ENCODE measurements at places on chromosomes 5 and 9. TPM values are rescaled to one million over a fixed set of nuclear protein-coding genes. Genes with fewer than 3 reads are reported as not detected.

GRCh38 chr9:115691693-115692092 is 461.9 kb upstream of the PAPPA start:
- no peak for DNase-seq

GRCh38 chr5:80341016-80341775 is 21.4 kb downstream of the SPZ1 start:
- no peak for DNase-seq

The INSL4 gene
- polyA plus RNA-seq, result not detected

- DNase-seq, result no peak
Measured at GRCh38 chr5:125874057-125874456, 549.2 kb upstream of the GRAMD2B start.

- DNase-seq, result no peak
Measured at GRCh38 chr5:57072218-57072892, 101.5 kb upstream of the GPBP1 start.

- DNase-seq, result no peak
Measured at GRCh38 chr5:77935506-77936364, 159.6 kb upstream of the TBCA start.

DNA sequence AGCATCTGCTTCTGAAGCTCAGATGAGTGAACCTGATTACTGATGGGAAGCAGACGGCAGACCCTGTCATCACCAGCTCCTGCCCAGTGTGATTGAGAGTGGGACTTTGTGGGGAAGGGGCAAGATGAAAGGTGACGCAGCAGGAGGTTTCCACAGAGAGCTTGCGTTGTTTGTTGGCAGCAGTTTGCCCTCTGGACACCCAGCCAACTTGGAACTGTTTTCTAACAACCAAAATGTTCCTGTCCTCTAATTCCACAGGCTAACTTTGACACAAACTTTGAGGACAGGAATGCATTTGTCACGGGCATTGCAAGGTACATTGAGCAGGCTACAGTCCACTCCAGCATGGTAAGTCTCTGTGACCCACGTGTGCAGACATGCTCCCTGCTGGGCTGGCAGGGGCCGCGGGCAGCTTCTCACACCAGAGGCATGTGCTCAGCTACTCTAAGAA is 20.9 kb downstream of the CYFIP2 start:
- DNase-seq, result no peak

- DNase-seq, result peak; percentile 38
Measured at GRCh38 chr9:115972843-115973595, 180.6 kb upstream of the PAPPA start.

DNA sequence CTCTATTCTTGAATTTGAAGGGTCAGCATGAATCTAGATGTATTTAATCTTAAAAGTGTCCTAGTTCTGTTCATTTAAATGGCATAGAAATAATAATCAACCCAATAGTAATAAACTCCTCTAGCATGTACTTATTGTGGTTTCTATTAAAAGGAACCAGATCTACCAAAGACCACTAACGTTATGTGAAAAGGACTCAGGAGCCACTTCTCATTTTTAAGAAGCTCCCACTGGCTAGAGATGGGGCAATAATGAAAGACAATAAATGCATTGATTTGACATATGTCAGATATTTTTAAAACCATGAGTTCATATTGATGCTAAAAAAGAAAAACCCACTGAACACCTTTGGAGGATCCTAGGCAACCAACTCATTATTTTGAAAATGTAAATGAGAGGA is 191.9 kb downstream of the ATP10B start:
- DNase-seq, result no peak

- no peak for DNase-seq
Measured at GRCh38 chr9:127506814-127507750, 55.8 kb downstream of the LRSAM1 start.

GRCh38 chr9:95497772-95498171 is 19.0 kb downstream of the PTCH1 start:
- no peak for DNase-seq

- peak; percentile 71 for DNase-seq
Measured at GRCh38 chr9:70340572-70340971, 73.9 kb downstream of the KLF9 start.

DNA sequence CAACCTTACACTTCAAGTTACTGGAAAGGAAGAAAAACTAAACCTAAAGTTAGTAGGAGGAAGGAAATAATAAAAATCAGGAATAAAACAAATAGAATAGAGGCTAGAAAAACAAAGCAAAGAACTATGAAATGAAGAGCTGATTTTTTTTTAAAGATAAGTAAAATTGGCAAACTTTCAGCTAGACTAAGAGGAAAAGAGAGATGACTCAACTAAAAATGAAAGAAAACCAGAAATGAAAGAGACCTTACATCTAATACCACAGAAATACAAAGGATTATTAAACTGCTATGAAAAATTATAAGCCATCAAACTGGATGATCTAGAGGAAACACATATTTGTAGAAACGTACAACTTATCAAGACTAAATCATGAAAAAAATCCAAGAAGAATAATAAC is 60.0 kb downstream of the PRRC1 start:
- no peak for DNase-seq

GRCh38 chr9:24189986-24190385 is 355.7 kb downstream of the IZUMO3 start:
- DNase-seq, result no peak

The PCDHB15 gene
- 6.2 TPM for polyA plus RNA-seq

The COL23A1 gene
- polyA plus RNA-seq, result 1.3 TPM

The LIFR gene
- polyA plus RNA-seq, result 54.5 TPM

- DNase-seq, result no peak
Measured at GRCh38 chr9:126306071-126306647, 20.5 kb upstream of the MVB12B start.

DNA sequence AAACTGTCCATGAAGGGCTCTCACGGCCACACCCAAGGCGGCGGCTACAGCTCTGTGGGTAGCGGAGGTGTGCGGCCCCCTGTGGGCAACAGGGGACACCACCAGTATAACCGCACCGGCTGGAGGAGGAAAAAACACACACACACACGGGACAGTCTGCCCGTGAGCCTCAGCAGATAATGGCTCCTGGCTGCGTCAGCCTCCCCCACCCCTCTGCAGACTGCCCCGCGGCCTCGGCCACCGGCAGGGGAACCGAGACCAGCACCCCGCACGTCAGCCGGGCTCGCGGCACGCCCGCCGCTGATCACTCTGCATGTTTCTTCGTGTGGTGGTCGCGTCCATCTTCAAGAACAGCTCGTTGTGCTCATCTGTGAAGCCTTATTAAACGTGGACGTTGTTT is 41.5 kb downstream of the TENT4A start:
- no peak for DNase-seq

GRCh38 chr9:77892171-77892570 is 139.4 kb downstream of the GNAQ start:
- no peak for DNase-seq

DNA sequence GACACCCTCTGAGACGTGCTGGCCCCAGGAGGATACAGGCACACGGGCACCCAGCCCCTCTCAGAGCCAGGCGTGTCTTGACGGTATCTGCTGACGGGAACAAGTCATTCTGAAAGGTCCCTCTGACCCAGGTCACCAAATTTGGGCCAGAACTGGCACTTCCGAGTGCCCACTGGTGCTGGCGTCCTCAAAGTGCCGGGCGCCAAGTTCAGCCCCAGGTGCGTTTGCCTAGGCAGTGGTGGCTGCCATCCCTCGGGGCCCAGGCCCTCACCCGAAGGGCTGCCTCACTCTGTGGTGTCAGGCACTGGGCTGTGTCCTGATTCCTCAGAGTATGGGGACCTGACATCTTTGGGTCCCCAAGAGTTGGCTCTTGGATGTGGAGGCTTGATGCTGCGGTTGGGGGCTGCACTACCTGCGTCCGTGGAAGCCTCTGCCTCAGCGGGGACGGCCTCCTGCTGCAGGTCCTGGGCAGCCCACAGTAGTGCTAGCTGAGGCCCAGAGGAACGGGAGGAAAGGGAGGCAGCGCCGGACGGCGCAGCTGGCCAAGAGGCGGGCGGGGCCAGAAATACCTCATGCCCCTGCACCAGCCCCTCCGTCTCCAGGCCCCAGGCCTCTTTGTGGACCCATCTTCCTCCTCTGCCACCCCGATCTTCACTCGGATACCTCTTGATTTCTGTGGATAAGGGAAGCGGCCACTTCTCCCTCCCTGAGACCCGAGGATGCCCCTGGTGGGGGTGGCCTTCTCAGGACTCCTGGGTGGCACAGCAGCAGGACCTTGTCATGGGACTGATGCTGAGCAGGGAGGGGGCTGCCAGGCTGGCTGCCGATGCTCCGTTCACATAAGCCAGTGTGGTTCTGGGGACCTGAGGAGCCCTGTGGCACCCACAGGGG is 109.4 kb upstream of the LMX1B start:
- no peak for DNase-seq

DNA sequence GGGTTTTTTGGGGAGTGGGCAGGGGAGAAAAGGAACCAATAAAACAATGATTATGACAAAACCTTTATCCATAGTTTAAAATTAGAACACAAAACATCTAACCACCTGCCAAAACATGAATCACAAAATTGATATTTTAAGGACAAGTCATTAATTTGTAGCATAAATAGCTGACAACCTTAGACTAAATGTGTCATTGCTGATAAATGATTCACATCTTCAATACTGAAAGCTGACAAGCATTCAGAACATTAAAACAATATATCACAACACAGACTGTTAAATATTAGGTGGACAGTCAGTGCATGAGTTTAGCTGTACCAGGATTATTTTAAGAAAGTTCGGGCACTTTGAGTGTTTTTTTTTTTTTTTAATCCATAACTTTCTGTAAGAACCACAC is 71.5 kb downstream of the NR3C1 start:
- no peak for DNase-seq

DNA sequence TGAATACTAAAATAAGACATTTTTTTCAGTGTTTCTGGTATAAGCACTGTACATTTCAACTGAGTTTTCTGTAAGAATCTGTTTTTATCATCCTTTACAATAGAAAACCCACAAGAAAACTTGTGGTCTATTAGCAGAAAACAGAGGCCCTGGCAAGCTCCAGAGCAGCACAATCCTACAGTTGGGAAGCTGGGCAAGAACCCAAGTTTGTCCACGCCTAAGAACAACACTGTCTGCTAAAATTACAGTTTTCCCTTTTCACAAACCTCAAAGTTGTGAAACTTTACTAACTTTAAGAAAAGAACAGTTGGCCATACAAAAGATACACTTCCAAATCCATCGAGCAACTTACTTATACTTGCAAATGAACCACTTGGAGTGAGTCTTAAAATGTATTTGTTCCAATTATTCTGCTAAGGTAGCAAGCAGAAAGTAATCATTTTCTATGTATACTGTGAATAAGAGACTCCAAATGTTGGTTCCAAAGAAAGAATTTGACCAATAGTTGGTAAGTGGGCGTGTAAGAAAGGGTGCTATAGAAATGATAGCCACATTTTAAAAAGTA is 982.0 kb upstream of the ARRDC3 start:
- DNase-seq, result peak; percentile 59

DNA sequence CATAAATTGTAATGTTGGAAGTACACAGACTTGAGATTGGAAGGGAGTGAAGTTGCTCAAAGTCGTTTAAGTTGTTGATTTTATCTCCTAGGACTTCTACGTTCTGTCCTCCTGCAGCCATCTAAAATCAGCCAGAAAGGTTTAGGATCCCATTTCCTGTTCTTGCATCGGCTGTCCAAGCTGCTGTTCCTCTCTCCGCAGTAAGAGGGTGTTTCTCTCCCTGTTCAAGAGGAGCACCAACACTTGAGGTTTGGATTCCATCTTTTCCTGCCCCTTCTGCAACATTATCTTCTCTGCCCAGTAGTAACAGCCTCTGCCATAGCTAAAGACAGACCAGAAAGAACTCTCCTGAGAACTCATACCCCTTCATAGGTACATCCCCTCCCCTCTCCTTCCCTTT is 373.4 kb downstream of the GADD45G start:
- peak; percentile 31 for DNase-seq

GRCh38 chr9:88605512-88606362 is 70.8 kb downstream of the NXNL2 start:
- peak; percentile 65 for DNase-seq

GRCh38 chr9:14522627-14523379 is 170.4 kb downstream of the ZDHHC21 start:
- no peak for DNase-seq

The PCDHGA8 gene
- 0.31 TPM for polyA plus RNA-seq

DNA sequence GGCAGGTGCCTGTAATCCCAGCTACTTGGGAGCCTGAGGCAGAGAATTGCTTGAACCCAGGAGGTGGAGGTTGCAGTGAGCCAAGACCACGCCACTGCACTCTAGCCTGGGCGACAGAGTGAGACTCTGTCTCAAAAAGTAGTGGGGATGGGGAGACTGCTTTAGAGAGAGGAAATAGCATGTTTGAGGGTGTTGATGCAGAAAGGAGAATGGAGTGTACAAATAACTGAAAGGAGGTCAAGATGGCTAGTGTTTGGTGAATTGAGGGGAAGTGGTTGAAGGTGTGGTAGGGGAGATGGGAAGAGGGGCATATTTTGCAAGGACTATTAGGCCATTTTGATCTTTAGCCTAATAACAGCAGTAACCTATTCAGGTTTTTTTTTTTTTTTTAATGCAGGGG is 18.2 kb downstream of the TENT2 start:
- no peak for DNase-seq

The FBXO38 gene
- 28.6 TPM for polyA plus RNA-seq

- peak; percentile 75 for DNase-seq
Measured at GRCh38 chr9:14251154-14252071, 62.5 kb downstream of the NFIB start.

The ADGRV1 gene
- polyA plus RNA-seq, result 1.1 TPM

GRCh38 chr5:132576123-132576522 is 19.3 kb downstream of the RAD50 start:
- DNase-seq, result no peak

DNA sequence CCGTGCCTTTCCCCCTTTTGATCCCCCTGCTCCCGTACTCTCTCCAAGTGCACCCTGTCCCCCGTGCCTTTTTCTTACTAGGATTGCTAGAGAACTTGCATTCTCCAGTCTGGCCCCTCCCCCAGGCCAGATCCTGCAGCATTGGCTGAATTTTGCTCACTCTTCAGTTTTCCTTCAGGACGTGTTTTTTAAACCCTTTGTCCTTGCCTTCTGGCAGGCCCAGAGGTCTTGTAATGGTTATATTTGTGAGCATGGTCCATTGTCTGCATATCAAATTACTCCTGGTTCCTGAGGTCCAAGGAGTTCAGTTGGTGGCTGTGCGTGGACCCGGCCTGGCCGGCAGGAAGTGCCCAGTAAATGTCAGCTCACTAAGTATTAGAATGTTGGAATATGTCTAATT is 606 bp downstream of the TBC1D13 start:
- peak; percentile 46 for DNase-seq

GRCh38 chr9:34998266-34998665 is 8.7 kb downstream of the DNAJB5 start:
- no peak for DNase-seq

- DNase-seq, result peak; percentile 95
Measured at GRCh38 chr5:57566914-57567313, 84.3 kb upstream of the ACTBL2 start.

GRCh38 chr9:3977614-3978112 is 322.2 kb downstream of the GLIS3 start:
- DNase-seq, result no peak

GRCh38 chr9:133732639-133733408 is 5.3 kb downstream of the SARDH start:
- DNase-seq, result no peak

DNA sequence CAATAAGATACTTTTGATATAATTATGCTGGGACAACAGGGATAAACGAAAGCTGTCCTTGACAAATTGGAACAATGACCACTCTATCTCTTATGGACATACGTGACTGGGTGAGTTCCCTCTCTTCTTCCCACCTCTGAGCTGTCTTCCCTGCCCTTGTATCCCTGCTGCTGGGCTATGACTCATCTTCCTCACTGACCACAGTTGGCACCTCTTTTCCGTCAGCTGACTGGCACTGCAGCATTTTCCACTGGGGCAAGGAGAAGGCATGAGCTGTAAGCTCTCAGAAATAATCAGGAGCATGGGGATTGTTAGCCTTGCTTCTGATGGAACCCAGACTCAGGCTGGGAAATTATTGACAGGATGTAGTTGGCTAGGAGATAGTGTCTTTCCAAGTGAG is 48.7 kb downstream of the PCSK1 start:
- peak; percentile 3 for DNase-seq

Data from muscle of leg (tissue), 16 donors.